ENCODE measurements at places on chromosomes 1 and 21.

GRCh38 chr1:71015745-71016144, 31.9 kb downstream of the PTGER3 start:
- peaks cover 5% of the 10 kb centered on the region for H3K27me3 ChIP-seq
- no peaks in the 10 kb centered on the region for H3K36me3 ChIP-seq
- peaks cover 12% of the 10 kb centered on the region for H3K4me1 ChIP-seq
- no peak for DNase-seq

- no peak for DNase-seq
- H3K27ac ChIP-seq, result peak overlapping the region; percentile 51
- H3K4me1 ChIP-seq, result peaks cover 29% of the 10 kb centered on the region
These were observed 55.6 kb downstream of the GALNT2 start for GRCh38 chr1:230122366-230123279.

DNA sequence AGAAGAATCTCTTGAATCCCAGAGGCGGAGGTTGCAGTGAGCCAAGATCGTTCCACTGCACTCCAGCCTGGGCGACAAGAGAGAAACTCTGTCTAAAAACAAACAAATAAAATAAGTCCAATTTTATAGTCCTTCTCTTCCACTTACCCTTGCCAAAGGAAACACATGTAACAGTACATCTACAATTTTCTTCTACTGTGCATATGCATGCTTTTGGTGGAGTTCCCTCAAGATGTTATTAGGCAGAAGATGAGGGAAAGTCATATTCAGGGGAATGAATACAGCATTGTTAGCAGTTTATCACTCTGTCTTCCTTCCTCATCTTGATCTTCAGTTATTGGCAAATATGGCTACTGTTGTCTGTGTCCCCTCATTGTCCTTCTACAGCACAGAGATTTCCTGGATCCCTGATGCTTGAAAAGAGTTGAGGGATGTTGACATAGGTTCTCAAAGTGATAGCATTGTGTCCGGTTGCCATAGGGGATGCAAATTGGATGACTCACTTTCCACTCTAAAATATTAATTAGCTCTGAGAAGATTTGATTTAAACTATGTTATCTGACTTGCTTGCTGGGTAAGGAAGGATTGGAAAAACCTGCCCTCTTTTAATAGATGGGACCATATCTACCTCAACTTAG, 1173.6 kb downstream of the KCNT2 start:
- H3K4me3 ChIP-seq, result no peak overlapping the region
- no peaks in the 10 kb centered on the region for H3K36me3 ChIP-seq
- DNase-seq, result no peak
- H3K27me3 ChIP-seq, result no peaks in the 10 kb centered on the region
- H3K4me1 ChIP-seq, result peaks cover 2% of the 10 kb centered on the region

- H3K4me3 ChIP-seq, result no peak overlapping the region
- DNase-seq, result no peak
- no peak overlapping the region for H3K27ac ChIP-seq
- no peaks in the 10 kb centered on the region for H3K36me3 ChIP-seq
These were observed 30.8 kb downstream of the DUSP10 start for GRCh38 chr1:221711063-221711577.

DNA sequence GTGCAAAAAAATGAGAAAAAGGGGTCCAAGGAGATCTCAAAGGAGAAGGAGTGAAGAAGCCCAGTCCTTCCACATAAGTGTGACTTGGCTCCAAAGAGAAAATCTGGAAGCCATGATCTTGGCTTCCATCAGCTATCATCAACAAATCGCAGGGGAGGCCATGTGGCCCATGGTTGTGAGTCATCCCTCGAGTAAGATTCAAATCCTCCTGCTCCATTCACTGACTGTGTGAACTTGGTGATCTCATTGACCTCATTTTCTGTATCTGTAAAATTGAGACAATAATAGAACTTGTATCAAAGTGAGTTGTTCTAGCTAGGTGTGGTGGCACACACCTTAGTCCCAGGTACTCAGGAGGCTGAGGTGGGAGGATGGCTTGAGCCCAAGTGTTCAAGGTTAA, 79.1 kb upstream of the OLIG2 start:
- no peaks in the 10 kb centered on the region for H3K36me3 ChIP-seq
- no peak overlapping the region for H3K4me3 ChIP-seq
- peaks cover 44% of the 10 kb centered on the region for H3K27me3 ChIP-seq
- no peaks in the 10 kb centered on the region for H3K4me1 ChIP-seq
- no peak for DNase-seq

GRCh38 chr1:194466706-194467105, 1280.3 kb upstream of the B3GALT2 start:
- H3K4me1 ChIP-seq, result peaks cover 13% of the 10 kb centered on the region
- DNase-seq, result no peak
- no peak overlapping the region for H3K4me3 ChIP-seq

GRCh38 chr1:233215135-233215760, 80.3 kb downstream of the PCNX2 start:
- no peak for DNase-seq
- H3K27ac ChIP-seq, result no peak overlapping the region
- H3K27me3 ChIP-seq, result peaks cover 2% of the 10 kb centered on the region
- no peak overlapping the region for H3K4me3 ChIP-seq
- H3K4me1 ChIP-seq, result peaks cover 17% of the 10 kb centered on the region
- H3K36me3 ChIP-seq, result peaks cover 15% of the 10 kb centered on the region

GRCh38 chr1:203686091-203686632, 59.5 kb downstream of the ATP2B4 start:
- no peak for DNase-seq
- peak overlapping the region; percentile 96 for H3K27ac ChIP-seq
- no peak overlapping the region for H3K4me3 ChIP-seq
- no peaks in the 10 kb centered on the region for H3K27me3 ChIP-seq
- H3K4me1 ChIP-seq, result peaks cover 12% of the 10 kb centered on the region
- peaks cover 27% of the 10 kb centered on the region for H3K36me3 ChIP-seq

DNA sequence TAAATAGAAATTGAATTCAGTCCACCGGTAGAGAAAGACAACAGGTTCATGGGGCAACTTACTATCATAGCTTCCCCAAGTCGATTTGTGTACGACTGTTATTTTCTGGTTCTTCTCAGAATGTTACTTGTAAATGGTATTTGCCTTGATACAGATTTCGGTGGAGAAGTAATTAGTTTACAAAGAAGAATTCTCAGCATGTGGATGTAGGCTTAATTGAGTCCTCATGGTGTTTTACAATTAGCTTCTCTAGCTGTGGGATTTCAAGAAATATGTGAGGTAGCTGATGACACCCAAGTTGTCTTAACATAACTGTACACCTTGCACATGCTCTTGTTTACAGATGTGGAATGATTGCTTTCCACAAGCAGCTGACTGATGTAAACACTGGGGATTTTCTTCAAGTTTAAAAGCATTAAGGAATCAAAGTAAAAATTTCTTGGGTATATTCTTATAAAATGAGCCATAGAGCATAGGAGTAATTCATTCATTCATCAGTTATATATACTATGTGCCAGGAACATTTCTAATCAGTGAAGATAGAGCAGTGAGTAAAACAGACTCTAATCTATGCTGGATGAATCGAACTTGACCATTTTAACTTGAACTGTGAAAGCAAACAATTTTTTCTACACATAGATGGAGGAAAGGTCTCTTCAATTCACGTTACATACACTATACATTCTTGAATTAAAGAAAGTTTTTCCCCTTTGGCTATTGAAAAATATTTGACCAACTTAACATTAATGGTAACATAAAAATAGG, 1.4 kb downstream of the MACO1 start:
- peak overlapping the region; percentile 74 for H3K27ac ChIP-seq
- H3K4me3 ChIP-seq, result peak overlapping the region; percentile 87
- peaks cover 58% of the 10 kb centered on the region for H3K4me1 ChIP-seq
- no peak for DNase-seq
- H3K36me3 ChIP-seq, result no peaks in the 10 kb centered on the region

- H3K27me3 ChIP-seq, result no peaks in the 10 kb centered on the region
- H3K4me1 ChIP-seq, result peaks cover 45% of the 10 kb centered on the region
- H3K36me3 ChIP-seq, result no peaks in the 10 kb centered on the region
- peak overlapping the region; percentile 88 for H3K27ac ChIP-seq
- peak overlapping the region; percentile 93 for H3K4me3 ChIP-seq
- no peak for DNase-seq
These were observed 1.9 kb downstream of the AMPD2 start for GRCh38 chr1:109621379-109622136.

DNA sequence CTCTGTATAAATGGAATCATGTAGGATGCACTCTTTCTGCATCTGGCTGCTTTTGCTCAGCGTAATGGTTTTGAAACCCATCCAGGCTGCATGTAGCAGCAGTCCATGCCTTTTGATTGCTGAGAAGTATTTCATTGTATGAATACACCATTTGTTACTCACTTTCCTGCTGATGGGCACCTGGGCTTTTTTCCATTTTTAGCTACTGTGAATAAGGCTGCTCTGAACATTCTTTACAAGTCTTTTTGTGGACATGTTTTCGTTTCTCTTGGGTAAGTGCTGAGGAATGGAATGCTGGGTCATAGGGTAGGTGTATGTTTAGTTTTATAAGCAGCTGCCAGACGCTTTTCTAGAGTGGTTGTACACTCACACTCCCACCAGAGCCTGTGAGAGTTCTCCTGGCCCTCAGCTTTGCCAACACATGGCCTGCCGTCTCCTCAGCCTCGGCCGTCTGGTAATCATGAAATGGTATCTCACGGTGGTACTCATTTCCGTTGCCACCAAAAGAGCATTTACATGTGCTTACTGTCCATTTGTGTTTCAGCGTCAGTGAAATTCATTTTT, 22.7 kb downstream of the SLX9 start:
- peaks cover 33% of the 10 kb centered on the region for H3K36me3 ChIP-seq
- H3K4me3 ChIP-seq, result no peak overlapping the region
- peak overlapping the region; percentile 75 for H3K27ac ChIP-seq

- no peak overlapping the region for H3K4me3 ChIP-seq
- peaks cover 80% of the 10 kb centered on the region for H3K27me3 ChIP-seq
- H3K4me1 ChIP-seq, result peaks cover 14% of the 10 kb centered on the region
- H3K27ac ChIP-seq, result no peak overlapping the region
These were observed 23.5 kb upstream of the LRRN2 start for GRCh38 chr1:204709021-204709420.

DNA sequence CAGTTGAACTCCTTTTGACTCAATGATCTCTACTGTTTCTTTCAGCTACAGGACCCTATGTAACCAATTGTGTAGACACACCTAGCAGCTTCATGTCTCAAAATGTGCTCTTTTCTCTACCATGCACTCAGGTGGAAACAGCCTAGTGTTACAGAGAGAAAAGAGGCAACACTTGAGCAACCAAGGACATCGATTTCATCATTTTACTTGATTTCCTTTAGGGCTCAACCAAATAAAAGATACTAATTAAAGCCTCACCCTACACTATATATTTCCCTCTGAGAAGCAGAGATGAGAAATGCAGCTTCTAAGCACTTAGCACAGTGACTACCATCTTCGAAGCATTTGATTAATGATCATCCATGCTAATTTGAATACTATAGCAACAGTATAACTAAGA, 55.1 kb downstream of the PTGER3 start:
- no peak for DNase-seq
- H3K27me3 ChIP-seq, result peaks cover 18% of the 10 kb centered on the region
- no peak overlapping the region for H3K27ac ChIP-seq
- H3K36me3 ChIP-seq, result no peaks in the 10 kb centered on the region

DNA sequence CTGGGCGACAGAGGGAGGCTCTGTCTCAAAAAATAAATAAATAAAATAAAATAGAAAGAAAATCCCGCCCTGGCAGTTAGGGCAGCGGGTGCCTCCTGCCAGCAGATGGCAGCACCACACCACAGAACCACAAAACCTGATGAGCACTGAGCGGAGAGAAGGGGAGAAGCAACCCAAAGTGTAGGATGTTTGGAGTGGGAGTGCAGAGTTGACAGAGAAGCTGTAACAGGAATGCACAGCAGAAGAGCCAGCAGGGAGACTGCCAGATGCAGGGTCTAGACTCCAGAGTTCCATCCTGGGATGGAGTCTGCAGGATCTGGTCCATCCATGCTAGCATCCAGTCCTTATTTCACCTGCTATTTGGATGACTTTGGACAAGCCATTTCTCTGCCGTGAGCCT, 29.7 kb upstream of the KIRREL1 start:
- DNase-seq, result peak; percentile 53
- no peak overlapping the region for H3K4me3 ChIP-seq
- no peak overlapping the region for H3K27ac ChIP-seq

GRCh38 chr1:84693005-84693404, 2.7 kb upstream of the SSX2IP start:
- no peak overlapping the region for H3K4me3 ChIP-seq
- DNase-seq, result no peak
- H3K27me3 ChIP-seq, result no peaks in the 10 kb centered on the region
- peak overlapping the region; percentile 89 for H3K27ac ChIP-seq
- H3K4me1 ChIP-seq, result peaks cover 39% of the 10 kb centered on the region

DNA sequence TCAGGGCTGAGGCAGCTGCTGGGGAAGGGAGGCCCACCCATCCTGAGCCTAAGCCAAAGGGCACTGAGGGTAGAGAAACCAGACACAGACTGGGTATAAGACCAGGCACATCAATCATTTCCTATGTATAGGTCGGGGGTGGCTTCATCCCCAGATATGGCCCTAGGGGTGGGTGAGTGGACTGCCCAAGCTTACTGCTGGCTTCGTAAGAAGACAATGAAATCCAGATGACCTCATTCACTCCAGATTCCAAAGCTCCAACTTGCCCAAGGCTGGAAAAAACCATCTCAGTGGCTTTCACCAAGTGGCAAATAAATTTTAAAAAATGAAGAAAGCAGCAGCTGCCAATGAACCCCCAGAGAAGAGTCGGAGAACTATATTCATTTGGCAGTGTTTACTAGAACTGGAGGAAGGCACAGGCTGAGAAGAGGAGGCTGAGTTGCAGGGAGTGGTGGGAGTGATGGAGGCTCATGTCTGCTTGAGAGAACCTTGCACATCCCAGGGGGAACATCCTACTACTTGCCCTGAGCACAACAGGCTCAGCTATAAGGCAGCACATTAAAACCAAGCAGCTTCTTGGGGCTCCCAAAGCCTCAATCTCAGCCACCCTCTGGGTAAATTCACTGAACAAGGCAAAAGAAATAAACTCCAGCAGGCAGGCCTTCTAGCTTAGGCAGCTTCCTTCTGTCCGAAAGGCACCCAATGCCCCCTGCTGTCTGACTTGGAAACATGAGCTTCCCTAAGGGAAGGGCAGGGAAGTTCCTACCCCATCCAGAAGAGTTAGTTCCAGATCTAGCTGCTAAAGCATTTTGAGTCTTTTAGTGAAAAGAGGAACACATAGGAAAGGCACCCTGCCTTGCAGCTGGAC, 14.1 kb downstream of the PEA15 start:
- H3K4me3 ChIP-seq, result no peak overlapping the region
- peak overlapping the region; percentile 51 for H3K27ac ChIP-seq
- peaks cover 7% of the 10 kb centered on the region for H3K4me1 ChIP-seq

- H3K27me3 ChIP-seq, result no peaks in the 10 kb centered on the region
- peak overlapping the region; percentile 94 for H3K4me3 ChIP-seq
- peaks cover 49% of the 10 kb centered on the region for H3K4me1 ChIP-seq
- H3K27ac ChIP-seq, result peak overlapping the region; percentile 94
- no peak for DNase-seq
- peaks cover 8% of the 10 kb centered on the region for H3K36me3 ChIP-seq
These were observed 749 bp upstream of the GLUL start for GRCh38 chr1:182392050-182393028.

- H3K27ac ChIP-seq, result peak overlapping the region; percentile 39
- no peak overlapping the region for H3K4me3 ChIP-seq
- H3K4me1 ChIP-seq, result peaks cover 45% of the 10 kb centered on the region
- no peaks in the 10 kb centered on the region for H3K36me3 ChIP-seq
- DNase-seq, result no peak
These were observed 125.9 kb downstream of the MRPS6 start for GRCh38 chr21:34199121-34199910.

GRCh38 chr1:173064011-173064410, 13.3 kb upstream of the TNFSF18 start:
- H3K36me3 ChIP-seq, result peaks cover 2% of the 10 kb centered on the region
- H3K4me3 ChIP-seq, result no peak overlapping the region
- H3K27me3 ChIP-seq, result no peaks in the 10 kb centered on the region
- DNase-seq, result no peak
- peaks cover 4% of the 10 kb centered on the region for H3K4me1 ChIP-seq

Measured in mesothelial cell of epicardium (in vitro differentiated cells).